ENCODE measurements at places on chromosomes 4 and X.

- no peak for DNase-seq
Measured at GRCh38 chrX:4925911-4926310, 1212.5 kb upstream of the PRKX start.

DNA sequence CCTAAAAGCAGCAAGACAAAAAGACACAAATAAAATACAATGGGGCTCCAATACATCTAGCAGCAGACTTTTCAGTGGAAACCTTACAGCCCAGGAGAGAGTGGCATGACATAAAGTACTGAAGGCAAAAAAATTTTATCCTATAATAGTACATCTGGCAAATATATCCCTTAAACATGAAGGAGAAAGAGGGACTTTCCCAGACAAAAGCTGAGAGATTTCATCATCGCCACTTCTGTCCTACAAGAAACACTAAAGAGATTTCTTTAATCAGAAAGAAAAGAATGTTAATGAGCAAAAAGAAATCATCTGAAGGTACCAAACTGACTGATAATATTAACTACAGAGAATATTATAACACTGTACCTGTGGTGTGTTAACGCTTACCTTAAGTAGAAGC lies 86.4 kb downstream of the ANKRD17 start:
- no peak for DNase-seq

DNA sequence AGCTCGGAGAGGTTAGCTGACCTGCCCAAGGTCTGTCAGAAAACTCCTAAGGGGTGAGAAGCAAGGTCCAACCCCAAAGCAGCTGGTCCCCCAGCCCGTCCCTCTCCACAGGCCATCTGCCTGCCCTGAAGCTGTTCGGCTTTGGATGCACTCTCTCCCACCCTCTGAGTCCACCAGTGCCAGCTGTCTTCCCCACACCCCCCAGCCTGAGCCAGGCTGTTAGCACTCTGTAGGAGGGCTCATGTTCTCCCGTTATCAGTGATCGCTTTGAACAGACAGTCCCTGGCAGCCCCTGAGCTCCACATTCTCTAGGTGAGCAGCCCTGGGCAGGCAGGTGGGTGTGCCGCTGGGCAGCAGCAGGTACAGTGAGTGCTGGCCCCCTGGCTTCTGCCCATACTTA lies 16.0 kb downstream of the ZNF185 start:
- no peak for DNase-seq

DNA sequence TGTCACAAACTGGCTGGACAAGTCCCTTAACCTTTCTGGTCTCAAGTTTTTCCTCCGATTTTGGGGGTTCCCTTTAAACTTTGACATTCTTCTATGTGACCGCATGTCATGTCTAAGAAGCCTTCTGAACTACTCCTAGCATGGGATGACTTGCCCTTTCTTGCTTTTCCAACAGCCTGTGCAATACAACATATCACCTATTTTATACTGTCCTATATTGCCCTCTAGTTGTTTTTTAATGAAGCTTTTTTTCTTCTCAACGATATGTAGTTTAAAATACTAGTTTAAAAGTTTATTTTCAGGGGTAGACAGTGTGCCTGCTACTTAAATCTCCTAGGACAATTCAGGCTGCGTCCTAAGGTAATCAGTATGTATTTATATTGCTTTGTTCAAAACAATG lies 1.0 kb upstream of the IGBP1 start:
- peak; percentile 6 for DNase-seq

DNA sequence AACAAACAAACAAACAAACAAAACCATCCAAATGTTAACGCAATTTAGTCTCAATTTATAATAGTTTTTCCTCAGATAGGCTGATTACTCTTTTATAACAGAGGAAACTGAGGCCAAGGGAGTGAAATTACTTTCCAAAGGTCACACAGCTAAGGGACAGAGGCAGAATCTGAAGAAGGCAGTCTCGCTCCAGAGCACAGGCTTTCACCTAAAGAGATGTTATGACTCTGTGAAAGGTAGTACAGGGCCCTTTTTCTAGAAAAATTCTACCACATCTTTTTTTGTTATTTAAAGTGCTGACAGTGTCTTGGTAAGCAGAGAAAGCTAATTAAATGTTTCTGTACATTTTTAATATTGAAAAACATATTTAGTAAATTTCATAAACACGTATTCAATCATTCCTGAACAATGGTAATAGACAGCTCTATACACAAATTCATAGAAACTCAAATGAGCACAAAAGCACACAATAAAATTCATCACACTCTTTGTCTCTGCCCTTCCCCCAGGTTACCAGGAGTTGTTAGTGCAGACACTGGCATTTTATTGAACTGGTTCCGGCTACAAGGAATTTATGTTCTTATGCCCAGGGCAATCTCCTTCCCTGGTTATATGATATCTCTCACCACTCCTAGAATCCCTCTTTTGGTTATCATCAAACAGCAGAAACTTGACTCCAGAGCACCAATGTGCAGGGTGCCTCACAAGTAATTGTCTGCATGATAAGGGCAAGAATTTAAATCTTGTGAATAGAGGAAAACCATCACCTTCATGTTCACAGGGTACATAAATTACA lies 7.7 kb upstream of the APBB2 start:
- DNase-seq = no peak

DNA sequence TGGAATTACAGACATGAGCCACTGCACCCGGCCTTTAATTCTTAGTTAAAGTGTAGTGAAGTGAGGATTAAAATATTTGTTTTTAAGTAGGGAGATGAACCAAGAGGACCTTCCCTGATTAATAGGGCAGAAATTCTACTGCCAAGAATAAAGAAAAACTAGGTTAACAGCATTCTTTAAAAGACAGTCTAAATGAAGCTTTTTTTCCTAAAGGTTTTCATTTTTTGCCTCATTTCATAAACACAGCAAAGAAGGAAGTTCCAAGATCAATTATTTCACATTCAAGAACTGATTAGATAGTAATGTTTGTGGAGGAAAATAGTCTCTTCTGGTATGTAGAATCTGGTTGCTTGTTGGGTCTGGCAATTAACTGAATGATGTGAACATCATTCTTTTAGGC lies 112.1 kb upstream of the ARSJ start:
- DNase-seq = no peak

DNA sequence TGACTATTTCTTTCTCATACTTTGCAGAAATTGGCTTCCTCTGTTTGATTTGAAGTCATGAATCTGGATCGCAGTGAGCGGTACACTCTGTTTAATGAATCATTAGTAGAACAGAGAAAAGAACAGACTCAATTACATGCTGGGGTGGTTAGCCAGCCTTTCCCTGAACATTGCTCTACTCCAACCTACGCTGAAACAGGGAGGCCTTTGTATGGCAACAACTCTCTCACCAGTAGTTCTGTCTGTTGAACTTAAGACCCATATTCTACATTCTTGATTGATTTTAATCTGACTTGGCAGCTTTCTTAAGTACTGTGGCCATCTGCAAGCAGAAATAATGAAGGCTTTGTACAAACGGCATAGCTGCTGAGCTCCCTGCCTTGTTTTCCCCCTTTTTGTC lies 19.0 kb upstream of the AP1S2 start:
- no peak for DNase-seq

DNA sequence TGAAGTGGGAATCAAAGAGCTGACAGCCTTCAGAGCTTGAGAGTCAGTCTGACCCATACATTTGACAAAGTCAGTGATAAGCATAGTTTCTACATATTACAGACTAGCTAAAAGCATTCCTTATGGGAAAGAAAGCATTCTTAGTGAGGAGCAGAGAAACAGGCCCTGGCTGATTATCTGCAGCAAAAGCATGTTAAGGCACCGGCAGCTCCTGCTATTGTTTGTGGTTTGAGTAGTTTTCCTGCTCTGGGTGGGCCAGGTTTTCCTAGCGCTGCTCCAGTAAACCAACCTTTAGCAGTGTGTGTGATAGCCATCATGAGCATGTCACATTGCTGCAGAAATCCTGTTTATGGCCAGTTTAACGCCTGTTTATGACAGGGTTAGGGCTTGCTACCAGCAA lies 51.6 kb upstream of the WDR1 start:
- DNase-seq = no peak

DNA sequence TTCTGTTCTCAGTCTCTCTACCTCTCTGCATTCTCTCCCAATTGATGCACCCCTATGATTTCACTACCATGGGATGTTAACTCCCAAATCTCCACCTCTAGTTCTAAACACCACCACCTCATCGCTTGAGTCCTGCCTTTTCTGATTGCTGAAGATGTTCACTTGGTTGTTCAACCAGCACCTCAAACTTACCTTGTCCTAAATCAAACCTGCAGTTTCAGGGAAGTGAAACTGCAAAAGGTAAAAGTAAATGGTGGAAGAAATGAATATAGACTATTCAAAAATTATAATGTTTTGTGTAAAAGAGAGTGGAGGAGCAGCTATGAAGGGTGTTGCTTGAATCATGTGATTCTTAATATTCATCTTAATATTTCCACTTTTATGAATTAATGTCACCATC lies 91.0 kb downstream of the PDE5A start:
- DNase-seq = no peak

DNA sequence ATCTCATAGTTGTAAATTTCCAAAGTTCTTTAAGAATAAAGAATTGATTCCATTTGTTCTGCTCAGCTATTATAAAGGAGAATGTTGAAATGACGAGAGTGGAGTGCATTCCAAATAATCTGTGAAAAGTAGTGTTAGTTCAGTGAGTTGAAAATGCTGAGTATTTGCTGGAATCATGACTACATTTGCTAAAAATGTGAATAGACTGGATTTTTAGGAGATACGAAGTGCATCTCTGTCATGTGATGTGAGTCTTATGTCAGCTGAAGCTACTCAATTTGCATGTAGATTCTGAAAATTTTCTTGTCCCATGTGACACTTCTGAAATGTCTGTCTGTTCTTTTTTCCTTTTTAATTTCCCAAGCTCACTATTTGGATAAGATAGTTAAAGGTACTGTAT lies 206.0 kb downstream of the DCTD start:
- no peak for DNase-seq

GRCh38 chrX:39894683-39895082 lies 203.1 kb downstream of the BCOR start:
- no peak for DNase-seq

- no peak for DNase-seq
Measured at GRCh38 chr4:74942251-74942917, 9.5 kb downstream of the PARM1 start.

- peak; percentile 87 for DNase-seq
Measured at GRCh38 chr4:175891851-175892250, 79.8 kb upstream of the GPM6A start.

DNA sequence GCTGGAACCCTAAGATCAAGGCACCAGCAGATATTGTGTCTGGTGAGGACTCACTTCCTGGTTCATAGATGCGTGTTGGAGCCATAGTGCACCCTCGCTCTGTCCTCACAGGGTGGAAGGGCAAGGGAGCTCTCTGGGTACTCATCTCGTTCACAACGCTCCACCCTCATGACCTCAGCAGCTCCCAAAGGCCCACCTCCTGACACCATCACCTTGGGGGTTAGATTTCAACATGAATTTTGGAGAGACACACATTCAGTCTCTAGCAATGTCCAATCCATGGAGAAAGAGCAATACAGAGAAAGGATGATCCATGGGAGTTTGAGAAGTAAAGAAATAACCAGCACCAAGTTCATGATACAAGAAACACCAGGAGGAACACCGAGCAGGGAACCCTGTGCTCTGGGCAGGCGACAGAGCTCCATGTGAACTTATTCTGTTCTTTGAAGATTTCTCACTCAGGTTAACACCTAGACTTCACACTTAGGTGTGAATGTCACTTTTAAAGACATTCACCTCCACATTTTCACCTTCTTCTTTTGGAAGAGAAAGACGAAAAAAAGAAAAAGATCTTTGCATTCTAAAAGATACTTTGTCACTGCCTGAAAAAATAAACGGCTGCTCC lies 171.8 kb upstream of the FAM9B start:
- no peak for DNase-seq

DNA sequence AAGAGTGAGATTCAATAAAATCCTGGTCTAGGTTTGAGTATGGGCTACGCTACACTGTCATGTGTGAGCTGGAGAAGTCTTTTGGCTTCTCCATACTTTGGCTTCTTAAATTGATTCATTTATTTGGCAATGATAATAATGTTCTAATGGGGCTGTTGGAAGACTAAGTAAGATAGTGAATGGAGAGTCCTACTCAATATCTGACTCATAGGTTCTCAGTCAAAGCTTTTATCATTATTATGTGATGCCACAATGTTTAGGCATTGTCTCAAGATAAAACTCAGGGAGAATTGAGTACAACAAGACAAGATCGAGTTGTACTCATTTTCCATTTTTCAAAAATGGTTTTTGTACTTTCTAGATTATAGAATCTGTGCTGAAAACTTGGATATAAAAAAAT lies 92.5 kb upstream of the VEGFC start:
- DNase-seq = no peak

- DNase-seq = no peak
Measured at GRCh38 chrX:118718737-118719136, 8.7 kb upstream of the IL13RA1 start.

DNA sequence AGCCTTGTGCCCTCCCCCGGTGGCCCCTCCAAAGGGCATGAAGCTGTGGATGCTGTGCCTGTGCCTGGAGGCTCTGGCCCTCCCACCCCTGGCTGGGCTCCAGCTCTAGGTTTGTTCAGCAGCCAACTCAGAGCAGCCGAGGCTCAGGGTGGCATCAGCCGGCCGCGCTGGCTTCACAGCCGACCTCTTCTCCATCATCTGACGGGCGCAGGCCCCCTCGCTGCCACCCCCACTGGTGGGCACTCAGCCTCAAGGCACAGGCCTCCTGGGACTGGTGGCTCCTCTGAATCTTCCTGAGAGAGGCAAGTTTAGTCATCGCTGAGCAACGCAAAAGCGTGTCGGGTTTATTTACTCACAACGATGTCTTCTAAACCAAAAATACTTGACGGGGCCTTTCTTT lies 46.0 kb downstream of the PCGF3 start:
- no peak for DNase-seq

- no peak for DNase-seq
Measured at GRCh38 chr4:141124224-141124623, 9.0 kb downstream of the RNF150 start.

DNA sequence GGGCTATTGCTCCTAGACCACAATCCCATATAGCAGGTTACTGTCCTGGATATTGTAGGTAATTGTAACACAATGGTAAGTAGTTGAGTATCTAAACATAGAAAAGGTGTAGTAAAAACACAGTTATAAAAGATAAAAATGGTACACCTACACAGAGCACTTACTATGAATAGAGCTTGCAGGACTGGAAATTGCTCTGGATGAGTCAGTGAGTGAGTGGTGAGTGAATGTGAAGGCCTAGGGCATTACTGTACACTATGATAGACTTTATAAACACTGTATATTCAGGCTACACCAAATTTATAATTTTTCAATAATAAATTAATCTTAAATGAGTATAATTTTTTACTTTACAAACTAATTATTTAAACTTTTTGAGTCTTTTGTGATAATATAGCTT lies 425.7 kb downstream of the PABPC4L start:
- DNase-seq = no peak

All from cerebellar cortex (tissue), 1 donor.